ENCODE measurements at places on chromosomes 12 and 14.

DNA sequence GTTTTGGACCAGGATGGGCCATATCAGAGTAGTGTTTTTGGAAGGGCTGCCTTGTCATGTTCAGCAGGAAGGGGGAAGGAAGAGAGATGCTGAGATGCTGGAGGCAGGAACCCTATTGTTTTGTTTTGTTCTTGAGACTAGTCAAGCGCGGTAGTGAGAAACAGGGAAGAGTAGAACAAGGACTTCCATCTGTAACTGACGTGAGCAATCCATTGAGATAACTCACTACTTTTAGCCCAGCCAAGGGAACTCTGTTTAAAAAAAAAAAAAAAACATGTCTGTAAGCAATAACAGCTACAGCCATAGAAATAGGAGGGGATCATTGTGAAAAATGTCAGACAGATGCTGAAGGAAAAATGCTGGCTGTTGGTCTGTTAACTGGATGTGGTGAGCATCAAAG, 34.0 kb downstream of the CD9 start:
- DNase-seq, result no peak

DNA sequence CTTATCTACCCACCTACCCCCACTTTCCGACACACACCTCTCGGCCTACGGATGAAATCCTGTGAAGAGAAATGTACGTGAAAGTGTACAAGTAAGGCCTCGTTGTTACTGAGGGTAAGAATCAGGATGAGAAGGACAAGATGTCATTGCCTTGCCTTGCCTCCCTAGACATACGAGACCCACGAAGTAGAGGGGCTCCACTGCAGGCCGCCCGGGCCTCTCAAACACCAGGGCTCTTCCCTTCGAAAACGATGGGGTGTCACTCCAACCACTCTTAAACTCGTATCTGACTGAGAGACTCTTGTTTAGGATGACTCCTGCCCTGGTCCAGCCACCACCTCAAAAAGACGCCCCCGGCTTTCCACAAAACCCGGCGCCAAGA, 498 bp downstream of the RACGAP1 start:
- no peak for DNase-seq

DNA sequence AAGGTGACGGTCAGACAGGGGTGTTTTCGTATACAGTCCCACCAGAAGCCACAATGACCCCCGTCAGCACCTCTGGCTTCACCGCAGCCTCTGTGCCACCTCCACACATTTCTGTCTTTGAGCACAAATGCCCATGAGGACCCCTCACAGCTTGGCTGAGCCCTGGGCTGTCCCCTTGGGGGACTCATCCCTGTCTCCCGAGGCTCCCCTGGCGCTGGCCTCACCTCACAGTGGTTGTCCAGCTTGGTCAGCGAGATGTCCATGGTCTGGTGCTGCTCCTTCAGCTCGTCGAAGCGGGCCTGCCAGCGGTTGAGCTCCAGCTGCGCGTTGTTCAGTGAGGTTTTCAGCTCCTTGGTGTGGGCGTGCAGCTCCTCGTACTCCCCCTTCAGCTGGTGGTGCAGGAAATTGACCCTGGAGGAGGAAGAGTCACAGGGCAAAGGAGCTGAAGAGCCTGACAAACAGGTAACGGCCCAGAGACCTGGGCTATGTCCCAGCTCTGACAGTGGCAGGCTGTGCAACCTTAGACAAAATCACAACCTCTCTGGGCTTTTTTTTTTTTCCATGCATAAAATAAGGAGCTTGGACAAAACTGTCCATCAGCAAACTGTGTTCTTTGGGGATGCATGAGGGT, 52.7 kb upstream of the GPR68 start:
- no peak for DNase-seq

DNA sequence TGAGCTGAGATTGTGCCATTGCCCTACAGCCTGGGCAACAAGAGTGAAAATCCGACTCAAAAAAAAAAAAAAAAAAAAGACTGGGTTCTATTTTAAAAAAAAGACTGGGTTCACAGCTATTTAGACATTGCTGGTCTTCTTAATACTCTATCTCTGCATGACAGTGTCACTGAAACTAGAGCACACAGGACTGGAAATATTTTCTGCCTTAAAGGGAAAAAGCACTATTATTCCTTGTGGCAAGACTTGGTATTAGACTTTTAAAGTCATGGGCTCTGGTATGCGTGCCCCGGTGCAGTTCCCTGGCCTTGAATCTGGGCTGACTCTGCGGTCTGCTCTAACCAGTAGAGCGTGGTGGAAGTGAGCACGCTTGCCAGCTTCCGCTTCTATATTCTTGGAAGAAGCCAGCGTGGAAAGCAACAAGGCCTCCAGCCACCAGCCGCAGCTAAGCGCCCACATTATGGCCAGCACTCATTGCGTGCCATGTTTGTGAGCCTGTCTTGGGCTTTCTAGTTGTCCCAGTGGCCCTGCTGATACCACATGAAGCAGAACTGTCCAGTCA, 31.3 kb downstream of the PRKAB1 start:
- no peak for DNase-seq

- DNase-seq, result no peak
Observed at GRCh38 chr14:68583548-68584280, 209.2 kb downstream of the ZFP36L1 start.

DNA sequence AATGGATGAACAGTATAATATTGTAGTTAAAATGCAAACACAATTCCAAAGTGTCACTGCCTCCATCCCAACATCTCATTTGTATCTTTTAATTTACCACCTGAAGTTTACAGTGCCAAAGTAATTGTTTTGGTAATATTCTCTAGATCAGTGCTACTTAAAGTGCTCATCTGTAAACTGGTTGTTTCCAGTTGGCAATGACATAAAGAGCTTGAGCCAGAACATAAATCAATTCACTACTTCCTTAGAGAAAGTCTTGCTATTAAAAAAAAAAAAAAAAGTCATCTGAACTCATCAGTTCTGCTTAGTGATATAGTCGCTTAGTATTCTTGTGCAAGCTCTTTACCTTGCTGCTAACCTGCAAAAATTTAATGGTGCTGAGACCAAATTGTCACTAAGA, 16.4 kb downstream of the PLCZ1 start:
- no peak for DNase-seq

GRCh38 chr14:55537782-55538181, 42.2 kb upstream of the KTN1 start:
- DNase-seq, result no peak

GRCh38 chr14:39036760-39037159, 66.3 kb downstream of the SEC23A start:
- DNase-seq, result no peak

- DNase-seq, result no peak
Observed at GRCh38 chr12:15278816-15279658, 43.3 kb upstream of the PTPRO start.

DNA sequence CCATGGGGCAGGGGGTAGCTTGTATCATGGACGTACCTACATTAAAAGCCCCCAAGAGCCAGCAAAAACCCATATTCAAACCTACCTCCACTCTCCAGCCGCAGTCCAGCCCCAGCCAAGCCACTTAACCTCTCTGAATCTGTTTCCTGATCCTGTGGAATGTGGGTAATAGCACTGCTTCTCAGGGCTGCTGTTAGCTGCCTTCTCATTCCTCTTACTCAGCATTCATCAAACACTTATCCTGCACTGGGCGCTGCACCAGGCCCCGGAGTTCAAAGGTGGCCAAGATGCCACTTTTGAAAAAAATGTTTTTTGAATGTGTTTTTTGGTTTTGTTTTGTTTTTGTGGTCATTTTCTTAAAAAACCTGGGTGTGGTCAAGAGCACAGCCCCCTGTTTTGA, 237.4 kb downstream of the CHST11 start:
- no peak for DNase-seq

DNA sequence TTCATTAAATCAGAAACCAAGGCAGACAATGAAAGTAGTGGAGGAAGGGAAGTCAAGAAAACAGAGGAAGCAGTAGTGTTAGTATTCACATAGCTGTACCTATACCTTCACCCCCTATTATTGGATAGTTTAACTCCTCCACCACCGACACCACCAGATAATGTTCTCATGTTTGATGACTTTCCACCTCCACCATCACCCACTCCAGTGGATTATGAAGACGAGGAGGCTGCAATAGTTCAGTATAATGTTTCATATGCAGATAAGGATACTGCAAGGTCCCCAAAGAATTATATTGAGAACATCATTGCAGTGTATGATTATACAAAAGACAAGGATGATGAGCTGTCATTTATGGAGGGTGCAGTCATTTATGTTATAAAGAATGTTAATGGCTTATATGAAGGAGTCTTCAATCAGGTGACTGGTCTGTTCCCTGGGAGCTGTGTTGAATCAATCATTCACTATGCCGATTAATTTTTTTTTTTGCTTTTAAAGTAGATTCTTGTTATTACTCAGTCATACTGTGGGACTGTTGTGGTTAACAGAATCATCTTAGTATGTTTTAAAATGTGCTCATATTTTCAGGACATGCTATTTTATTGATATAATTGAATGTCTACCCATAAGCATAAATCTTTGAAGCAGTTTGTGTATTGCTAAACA, 32.2 kb upstream of the KTN1 start:
- no peak for DNase-seq

DNA sequence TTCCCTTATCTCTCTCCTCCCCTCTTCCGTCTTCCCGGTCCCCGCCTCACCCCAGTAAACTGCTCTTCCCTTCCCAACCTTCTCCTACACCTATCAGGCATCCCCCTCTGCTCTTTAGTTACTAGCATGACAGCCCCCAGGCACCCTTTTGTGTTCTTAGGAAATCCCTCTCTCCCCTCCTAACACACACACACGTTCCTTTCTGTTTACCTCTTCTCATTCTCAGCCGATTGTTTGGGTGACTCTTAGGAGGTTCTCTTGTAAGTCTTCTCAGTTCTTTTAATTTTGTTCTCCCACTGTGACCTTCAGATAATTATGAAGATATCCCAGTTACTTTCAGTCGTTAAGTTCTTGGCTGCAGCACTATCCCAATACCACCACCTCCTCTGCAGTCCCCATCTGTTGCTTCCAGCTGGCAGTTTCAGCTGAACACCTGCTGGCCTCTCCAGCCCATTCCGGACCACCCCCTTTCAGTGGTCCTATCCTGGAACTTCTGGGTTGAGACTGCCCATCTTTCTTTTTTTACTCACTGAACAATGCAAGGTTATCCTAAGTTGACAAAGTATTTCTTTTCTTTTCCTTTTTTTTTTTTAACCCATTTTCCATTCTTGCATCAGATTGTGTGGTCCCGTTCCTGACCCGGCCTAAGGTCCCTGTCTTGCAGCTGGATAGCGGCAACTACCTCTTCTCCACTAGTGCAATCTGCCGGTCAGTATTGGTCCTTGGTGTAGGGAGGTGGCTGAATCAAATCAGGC, 711 bp downstream of the MARS1 start:
- no peak for DNase-seq

DNA sequence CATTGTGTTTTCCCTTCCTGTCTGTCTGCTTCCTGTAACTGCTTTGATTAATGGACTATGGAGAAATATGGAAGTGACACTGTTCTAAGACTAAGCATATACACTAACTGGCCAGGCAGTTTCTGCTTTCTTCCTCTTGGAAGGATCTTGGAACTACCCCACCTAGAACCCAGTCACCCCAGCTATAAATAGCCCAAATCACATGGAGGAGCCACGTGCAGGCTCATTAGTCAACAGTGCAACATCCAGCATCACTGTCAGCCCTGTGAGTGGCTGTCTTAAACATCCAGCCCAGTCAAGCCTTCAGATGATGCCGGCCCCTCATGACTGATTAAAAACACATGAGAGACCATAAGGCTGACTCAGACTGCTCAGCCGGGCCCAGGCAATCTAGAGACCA, 39.2 kb downstream of the BCAT1 start:
- peak; percentile 70 for DNase-seq

DNA sequence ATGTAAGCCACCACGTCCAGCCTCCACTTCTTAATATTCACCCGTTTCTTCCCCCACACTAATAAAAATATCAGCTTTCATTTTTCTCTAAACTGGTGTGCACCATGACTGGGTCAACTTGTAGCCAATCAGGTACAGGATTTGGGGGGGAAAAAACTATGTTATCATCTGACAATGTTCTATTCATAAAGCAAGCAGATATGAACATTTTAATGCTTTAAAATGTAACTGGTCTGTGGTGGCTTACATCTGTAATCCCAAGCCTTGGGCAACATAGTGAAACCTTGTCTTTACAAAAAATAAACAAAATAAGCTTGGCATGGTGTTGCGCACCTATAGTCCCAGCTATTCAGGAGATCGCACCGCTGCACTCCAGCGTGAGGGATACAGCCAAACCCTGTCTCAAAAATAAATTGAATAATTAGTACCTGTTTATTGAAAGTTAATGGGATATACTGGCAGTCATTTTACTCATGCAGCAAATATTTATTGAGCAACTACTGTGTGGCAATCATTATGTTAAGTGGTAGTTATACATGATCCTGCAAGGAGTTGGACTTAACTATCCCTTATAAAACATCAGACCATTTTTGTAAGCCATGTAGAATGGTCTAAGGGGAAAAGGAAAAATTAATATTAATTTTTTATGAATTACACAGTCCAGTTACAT, 15.3 kb upstream of the ITPR2 start:
- no peak for DNase-seq

- no peak for DNase-seq
Observed at GRCh38 chr12:90010089-90010488, 301.5 kb upstream of the ATP2B1 start.

DNA sequence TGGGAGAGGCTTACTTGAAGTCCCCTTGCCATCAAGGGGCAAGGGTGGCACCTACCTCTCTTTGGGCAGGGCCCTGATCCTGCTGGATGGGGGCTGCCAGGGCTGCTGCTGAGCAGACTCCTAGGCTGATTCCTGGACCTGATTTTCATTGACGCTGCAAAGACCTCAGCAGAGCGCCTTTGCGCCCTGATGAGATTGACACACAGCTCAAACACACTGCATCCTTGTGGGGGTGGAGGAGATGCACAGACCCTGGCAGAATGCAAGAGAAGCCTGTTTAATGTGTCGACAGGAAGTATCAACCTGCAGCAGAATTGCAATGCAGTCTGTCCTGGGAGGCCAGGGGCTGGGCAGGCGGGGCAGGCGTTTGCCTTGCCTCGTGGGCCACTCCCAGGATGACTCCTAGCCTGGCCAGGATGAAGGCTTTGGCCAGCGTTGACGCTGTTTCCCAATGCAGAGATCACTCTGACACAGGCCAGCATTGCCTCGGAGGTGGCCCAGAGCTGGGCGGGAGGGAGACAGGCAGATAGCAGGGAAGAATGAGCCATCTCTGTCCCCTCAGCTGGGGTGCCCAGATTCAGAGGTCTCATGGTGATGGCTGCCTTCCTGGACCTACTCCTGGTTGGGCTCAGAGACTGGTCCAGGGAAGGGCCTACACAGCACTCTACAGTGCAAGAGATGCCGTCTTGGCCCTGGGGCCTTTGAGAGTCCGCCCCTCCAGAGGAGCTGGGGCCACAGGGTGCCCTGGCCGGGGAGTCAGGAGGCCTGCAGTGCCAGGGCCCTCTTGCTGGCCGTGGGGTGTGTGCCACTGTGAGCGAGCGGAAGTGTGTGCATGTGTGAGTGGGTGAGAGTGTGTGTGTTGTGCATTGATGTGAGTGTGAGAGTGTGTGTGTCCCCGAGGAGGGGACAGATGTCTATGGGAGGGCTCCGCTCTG, 108.3 kb downstream of the KIF26A start:
- no peak for DNase-seq

Measured in AG04449 (cell line).